ENCODE measurements at places on chromosomes 12 and 14. TPM values are rescaled to one million over a fixed set of nuclear protein-coding genes. Genes with fewer than 3 reads are reported as not detected.

The DERA gene
- polyA plus RNA-seq, result 13.9 TPM

The KIF21A gene
- 1.6 TPM for polyA plus RNA-seq

The TSPAN11 gene
- 3.7 TPM for polyA plus RNA-seq

The KRT78 gene
- polyA plus RNA-seq, result not detected

The EML1 gene
- polyA plus RNA-seq, result 22.9 TPM

The ARHGAP9 gene
- 0.25 TPM for polyA plus RNA-seq

The LPAR5 gene
- polyA plus RNA-seq, result 0.23 TPM

The AMN gene
- polyA plus RNA-seq, result 0.03 TPM

The GPR84 gene
- polyA plus RNA-seq, result not detected

The OSBPL8 gene
- 14.2 TPM for polyA plus RNA-seq

The MRPL51 gene
- polyA plus RNA-seq, result 84.5 TPM

The OAS2 gene
- polyA plus RNA-seq, result 1.7 TPM

The WNT1 gene
- polyA plus RNA-seq, result not detected

The TAS2R19 gene
- 0.12 TPM for polyA plus RNA-seq

The LRIG3 gene
- 43.8 TPM for polyA plus RNA-seq

The GALNT6 gene
- 18.7 TPM for polyA plus RNA-seq

The CDC42BPB gene
- polyA plus RNA-seq, result 82.6 TPM

The DEGS2 gene
- 0.06 TPM for polyA plus RNA-seq

GRCh38 chr12:58656254-58657009 lies 263.9 kb downstream of the LRIG3 start:
- no peak for DNase-seq

DNA sequence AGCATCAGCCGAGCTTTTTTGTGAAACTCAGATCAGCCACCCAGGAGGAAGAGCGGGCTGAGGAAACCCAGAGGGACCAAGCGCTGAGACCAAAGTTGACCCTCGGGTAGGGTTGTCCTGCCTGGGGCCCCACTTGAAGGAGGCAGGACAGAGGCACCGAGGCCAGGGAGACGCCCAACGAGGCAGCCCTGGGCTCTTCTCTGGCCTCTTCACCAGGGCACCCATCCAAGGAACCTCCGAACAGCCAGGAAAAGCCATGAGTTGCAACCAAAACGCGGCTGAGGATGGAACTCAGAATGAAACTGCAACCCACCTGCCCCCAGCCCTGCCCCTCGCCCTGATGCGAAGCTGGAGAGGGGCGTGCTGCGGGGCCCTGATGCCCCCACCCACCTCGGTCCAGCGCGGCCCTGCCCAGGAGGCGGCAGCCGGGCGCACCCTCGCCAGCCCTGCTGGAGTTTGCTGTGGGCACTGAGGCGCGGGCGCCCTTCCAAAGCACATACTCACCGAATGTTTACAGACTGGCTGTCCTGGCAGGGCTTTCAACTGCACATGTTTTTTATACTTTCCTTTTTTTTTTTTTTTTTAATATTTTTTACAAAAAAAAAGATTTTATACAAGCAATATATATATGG lies 41.9 kb downstream of the JDP2 start:
- DNase-seq, result no peak

DNA sequence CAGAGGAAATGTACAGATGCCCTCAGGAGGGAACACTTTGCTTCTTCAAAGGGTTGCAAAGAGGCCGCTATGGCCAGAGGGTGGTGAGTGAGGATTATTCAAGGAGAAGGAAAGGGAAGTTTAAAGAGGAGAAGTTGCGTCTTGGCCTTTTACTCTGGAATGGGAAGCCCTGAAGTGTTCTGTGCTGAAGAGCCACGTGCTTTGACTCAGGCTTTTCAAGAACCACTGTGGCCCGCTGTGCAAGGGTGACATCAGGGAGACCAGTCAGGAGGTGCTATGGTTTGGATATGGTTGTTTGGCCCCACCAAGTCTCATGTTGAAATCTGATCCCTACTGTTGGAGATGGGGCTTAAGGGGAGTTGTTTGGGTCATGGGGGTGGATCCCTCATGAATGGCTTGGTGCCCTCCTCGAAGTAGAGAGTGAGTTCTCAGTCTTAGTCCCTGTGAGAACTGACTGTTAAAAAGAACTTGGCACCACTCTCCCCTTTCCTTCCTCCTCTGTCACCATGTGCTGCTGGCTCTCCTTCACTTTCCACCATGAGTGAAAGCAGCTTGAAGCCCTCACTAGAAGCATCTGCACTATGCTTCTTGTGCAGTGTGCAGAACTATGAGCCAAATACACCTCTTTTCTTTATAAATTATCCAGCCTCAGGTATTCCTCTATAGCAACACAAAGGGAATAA lies 66.1 kb upstream of the DUSP6 start:
- DNase-seq, result no peak

GRCh38 chr12:54840244-54840865 lies 14.0 kb upstream of the MUCL1 start:
- DNase-seq, result no peak

DNA sequence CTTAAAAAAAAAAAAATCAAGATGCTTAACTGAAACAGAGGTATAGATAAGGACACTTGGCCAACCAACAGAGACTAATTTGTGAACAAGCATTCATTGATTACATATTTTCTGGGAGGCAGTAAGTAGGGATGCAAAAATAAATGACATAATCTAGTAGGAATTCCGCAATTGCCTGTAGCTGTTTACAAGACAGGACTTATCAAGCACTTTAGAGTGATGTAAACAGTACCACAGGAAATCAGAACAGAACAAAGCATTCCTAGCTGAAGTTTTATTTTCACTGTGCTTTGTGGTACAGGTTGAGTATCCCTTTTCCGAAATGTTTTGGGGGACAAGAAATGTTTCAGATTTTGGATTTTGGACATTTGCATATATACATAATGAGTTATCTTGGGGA lies 68.2 kb upstream of the FGD4 start:
- peak; percentile 50 for DNase-seq

- no peak for DNase-seq
These were observed 7.3 kb upstream of the TRPV4 start for GRCh38 chr12:109840305-109841074.

DNA sequence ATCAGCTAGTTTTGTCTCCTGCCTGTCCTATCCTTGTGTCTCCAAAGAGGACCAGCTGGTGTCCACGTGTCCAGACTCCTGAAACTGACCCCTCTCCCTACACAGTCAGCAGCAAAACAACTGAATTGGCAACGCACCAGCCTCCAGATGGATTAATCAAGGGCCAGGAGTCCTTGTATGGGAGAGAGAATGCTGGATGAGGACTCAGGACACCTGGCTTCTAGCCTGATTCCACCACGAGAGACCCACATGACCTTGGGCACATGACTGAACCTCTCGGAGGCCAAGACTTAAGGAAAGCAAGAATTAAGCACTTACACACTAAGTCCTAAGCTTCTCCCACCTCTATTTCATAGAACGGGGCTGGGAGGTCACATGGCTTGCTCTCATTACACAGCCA lies 60.4 kb upstream of the CMKLR1 start:
- no peak for DNase-seq

- peak; percentile 78 for DNase-seq
These were observed 7.9 kb upstream of the RILPL2 start for GRCh38 chr12:123444092-123445026.

DNA sequence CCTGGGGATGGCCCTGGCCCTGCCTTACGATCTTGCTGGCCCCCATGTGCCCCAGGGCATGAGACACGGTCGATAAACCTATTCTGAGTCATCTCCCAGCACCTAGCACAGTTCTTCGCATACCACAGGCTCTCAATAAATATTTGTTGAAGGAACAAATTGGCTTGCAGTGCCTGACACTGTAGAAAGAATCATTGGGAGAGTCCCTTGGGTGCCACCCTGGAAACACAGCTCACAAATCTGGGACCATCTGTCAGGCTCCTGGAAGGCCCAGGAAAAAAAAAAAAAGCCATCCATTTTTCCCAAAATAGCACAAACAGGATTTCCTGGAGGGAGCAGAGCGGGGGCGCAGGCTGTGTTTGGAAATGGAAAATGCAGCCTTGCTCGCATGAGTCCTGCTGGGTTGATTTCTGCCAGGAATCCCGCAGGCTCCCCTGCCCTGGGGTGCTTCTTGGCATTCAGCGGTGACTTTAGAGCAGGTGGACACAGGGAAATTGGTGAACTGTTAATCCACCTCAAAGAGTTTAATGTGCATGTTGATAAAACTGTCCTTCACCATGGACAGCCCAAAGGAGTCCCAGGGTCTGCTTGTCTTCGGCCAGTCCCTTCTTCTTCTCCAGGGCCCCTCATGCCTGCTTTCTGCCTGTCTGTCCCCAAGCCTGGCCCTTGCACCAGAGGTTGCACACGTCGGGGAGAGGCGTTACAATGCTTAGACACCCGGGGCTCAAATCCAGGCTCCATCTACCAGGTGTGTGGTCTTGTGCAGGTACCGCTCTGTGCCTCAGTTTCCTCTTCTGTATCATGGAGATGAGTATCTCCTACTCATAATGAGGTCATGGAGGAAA lies 106.1 kb upstream of the RFLNA start:
- DNase-seq, result peak; percentile 41

GRCh38 chr12:6183689-6184428 lies 16.3 kb upstream of the CD9 start:
- no peak for DNase-seq

DNA sequence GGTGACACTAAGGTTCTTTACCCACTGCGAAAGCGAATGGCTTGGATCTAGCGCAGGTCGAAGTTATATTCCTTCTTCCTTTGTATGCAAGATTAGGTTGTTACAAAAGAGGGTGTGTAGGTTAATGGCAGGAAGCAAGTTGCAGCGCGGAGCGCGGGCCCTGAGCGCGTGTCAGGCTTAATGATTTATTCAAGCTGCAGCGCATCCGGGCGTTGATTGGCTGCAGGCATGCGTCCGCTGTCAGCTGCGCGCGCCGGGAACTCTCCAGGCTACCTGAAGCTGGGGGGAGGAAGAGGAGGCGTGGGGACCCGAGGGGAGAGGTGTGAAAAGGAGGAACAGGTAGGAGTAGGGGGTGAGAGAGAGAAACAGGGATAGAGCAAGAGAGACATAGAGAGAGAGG lies 7.4 kb downstream of the ASCL1 start:
- DNase-seq, result no peak

GRCh38 chr14:81455390-81455789 lies 55.3 kb upstream of the STON2 start:
- no peak for DNase-seq

GRCh38 chr14:95067526-95067925 lies 89.8 kb downstream of the DICER1 start:
- no peak for DNase-seq

DNA sequence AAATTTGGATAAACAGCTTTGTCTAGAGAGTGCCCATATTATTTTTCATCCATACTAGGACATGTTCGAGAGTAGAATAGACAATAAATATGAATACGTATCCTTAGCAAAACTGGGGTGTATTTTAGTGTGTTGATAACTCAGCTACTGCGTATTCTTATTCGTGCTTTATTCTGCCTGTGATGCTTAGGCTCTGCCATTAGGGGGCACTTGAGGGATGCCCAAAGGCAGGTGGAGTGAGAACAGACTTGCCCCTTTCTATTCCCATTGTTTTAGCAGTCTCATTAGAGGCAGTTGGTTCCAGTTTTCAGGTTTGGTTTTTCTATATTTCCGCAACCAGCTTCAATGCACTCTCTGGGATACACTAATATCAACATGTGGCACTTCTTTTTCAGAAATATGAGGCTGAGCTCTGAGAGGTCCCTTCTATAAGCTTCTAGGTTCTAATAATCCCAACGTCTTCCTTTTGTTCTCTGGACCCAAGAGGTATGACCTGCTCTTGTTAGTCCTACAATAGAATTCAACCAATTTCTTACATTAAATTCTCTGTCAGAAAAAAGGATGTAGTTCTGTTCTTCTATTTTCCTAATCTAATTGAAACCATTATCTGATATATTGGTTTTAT lies 985.7 kb upstream of the FBXO33 start:
- no peak for DNase-seq

DNA sequence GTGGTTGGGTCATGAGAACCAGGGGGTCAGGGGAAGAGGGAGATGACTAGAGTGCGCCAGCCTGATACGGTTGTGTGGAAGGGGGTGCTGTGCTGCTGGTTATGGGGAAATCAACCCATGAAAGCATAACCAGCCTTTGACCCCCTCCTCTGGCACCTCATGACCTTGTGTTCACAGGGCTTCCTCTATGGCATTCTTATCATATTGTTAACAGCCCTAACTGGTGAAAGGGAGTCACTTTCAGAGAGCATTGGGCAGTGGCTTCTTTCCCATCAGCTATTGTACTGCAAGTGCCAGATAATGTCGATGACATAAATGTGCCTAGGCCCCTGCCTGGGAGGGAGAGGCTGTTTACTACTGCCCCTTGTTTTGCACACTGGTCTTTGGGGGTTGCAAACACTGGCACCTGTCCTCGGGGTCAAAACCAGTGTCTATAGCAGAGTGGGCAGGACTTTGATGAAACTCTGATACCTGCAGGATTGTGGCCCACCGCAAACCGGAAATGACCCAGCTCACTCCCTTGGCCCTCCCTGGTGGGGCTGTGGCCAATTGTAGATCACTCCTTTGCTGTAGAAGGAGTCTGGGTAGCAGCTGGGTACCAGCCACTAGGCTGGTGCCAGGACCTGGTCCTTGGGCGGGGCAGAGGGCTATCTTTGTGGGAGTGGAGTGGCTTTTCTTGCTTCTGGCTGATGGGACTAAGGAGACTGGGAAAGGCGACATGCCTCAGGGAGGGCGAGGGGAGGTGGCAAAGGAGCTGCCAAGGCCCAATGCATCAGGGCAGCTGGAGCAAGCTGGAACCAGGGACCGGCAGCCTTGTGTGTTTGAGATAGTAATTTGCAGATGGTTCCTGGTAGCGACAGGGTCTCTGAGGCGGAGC lies 634 bp upstream of the TMEM63C start:
- DNase-seq, result no peak

GRCh38 chr12:99983456-99984258 lies 1.1 kb downstream of the ANKS1B start:
- DNase-seq, result peak; percentile 2

GRCh38 chr14:69913686-69914085 lies 34.5 kb downstream of the SMOC1 start:
- DNase-seq, result no peak

DNA sequence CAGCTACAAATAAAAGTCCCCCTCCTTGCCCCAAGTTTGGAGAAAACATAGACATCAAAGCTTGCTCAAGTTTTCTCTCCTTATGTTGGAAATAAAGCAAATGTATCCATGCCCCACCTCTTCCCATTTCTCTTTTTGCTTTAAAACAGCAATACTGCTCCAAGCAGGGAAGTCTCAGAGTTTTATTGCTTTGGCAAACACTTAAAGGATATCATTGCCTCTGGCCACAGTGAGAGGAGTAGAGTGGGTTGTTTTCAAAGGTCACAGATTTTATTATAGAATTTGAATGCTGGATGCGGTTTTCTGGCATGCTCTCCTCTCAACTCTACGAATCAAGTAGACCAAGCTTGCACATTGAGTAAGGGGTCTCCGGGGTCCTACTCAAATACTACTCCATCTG lies 149.7 kb downstream of the TTC7B start:
- no peak for DNase-seq

DNA sequence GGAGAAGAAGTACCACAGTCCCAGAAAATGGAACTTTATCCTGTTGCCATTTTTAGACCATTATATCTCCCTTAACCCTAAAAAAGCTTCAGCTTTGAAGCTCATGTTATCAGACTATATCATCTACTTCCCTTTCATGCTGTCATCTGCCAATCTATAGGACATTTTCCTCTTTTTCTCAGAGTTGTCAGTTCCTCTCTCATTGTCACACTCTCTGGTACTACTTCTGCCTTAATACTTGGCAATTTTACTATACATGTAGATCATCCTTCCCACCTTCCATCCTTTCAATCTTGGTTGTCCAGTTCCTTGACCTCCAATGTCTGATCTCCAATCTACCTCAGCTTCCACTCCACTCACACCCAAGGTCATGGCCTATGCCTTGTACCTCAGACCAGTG lies 57.4 kb downstream of the SLC15A5 start:
- DNase-seq, result no peak

- peak; percentile 12 for DNase-seq
These were observed 29.2 kb upstream of the TSPAN9 start for GRCh38 chr12:3047961-3048360.
